ENCODE measurements at places on chromosomes 1 and 21. TPM values are rescaled to one million over a fixed set of nuclear protein-coding genes. Genes with fewer than 3 reads are reported as not detected.

TMEM269 gene
- total RNA-seq = not detected

HMGN2 gene
- 528 TPM for total RNA-seq

EFNA3 gene
- 3.6 TPM for total RNA-seq

ETV3L gene
- total RNA-seq = not detected

PCP4 gene
- not detected for total RNA-seq

GRCh38 chr1:45543581-45544417 lies 6.8 kb upstream of the AKR1A1 start:
- DNase-seq = peak; percentile 91

DNA sequence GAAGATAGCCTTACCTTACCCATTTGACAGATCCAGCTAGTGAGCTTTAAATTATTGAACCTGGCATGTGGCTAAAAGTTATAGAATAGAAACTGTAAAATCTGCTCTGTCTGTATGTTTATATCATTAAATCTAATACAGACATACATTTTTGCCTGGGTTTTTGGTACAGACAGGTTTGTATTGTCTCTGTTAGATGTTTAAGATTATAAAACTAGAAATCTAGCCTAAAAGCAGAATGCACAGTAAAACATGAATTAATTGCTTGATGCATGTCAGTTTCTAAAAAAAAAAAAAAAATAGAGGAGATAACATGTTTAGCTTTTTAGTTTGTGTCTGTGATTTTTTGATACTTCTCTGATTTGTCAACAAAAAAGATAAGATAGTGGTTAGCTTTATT lies 477.6 kb upstream of the LRRC7 start:
- no peak for DNase-seq

DNA sequence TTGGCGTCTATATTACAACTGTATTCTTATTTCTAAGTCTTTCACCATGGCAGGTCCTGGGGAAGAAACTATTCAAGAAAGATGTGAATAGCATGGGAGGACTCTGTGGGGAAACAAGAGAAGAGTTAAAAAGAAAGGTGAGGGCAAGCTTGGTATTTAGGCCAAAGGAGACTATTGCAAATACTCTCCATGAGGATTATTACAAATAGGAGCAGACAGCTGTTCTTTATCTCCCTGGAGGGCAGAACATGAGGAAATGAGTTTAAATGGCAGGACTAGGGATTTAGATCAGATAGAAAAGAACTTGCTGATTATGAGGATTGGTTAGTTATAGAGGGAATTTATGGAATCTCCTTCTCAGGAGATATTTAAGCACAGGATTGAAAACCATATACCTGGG lies 186.8 kb downstream of the CDC7 start:
- no peak for DNase-seq

GRCh38 chr1:29639156-29639736 lies 402.9 kb downstream of the PTPRU start:
- DNase-seq = no peak

- DNase-seq = no peak
Measured at GRCh38 chr1:111161843-111162487, 21.9 kb downstream of the CEPT1 start.

GRCh38 chr1:156104861-156105832 lies 9.4 kb upstream of the LMNA start:
- DNase-seq = no peak

DNA sequence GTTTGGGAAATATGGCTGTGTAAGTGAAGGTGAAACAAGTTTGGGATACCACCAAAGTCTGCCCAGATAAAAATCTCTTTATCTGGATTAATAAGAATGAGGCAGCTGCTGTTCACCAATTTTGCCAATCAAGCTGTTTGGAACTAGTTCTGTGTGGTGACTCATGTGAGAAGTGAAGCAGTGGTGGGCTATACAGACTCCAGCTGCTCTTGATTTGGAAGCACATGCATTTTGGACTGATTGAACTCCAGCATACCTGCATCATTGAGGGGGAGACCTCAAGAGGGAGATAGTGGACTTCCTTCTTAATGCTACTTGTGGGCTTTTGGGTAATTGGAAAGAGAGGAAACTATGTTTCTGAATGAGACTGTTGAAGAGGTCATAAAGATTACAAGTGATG lies 99.2 kb upstream of the B3GALT2 start:
- no peak for DNase-seq
